A673 (cell line): ENCODE measurements at places on chromosomes 4 and X.

GRCh38 chr4:180923486-180923885 lies 1319.7 kb upstream of the TENM3 start:
- H3K36me3 ChIP-seq: no peaks in the 10 kb centered on the region
- H3K27me3 ChIP-seq: no peaks in the 10 kb centered on the region
- no peak overlapping the region for H3K4me3 ChIP-seq
- no peak overlapping the region for H3K27ac ChIP-seq
- no peak for DNase-seq

- no peaks in the 10 kb centered on the region for H3K36me3 ChIP-seq
- no peak overlapping the region for H3K27ac ChIP-seq
- no peaks in the 10 kb centered on the region for H3K4me1 ChIP-seq
- no peaks in the 10 kb centered on the region for H3K27me3 ChIP-seq
- DNase-seq: no peak
Measured at GRCh38 chr4:83335701-83336100, 1.1 kb upstream of the HPSE start.

DNA sequence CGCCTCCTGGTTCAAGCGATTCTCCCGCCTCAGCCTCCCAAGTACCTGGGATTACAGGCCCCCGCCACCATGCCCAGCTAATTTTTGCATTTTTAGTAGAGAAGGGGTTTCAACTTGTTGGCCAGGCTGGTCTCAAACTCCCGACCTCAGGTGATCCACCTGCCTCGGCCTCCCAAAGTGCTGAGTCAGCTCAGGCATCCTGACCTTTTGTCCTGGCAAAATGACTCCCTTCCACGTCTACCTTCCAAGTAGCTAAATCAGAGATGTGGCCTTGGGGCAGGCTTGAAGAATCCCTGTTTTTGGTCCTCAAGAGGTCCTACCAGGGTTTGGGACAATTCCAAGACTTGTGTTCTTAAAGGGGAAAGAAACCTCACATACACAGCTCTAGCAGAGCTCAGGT lies 12.8 kb downstream of the AFAP1 start:
- no peaks in the 10 kb centered on the region for H3K36me3 ChIP-seq
- no peaks in the 10 kb centered on the region for H3K27me3 ChIP-seq
- H3K4me3 ChIP-seq: no peak overlapping the region
- no peak overlapping the region for H3K27ac ChIP-seq

GRCh38 chr4:164888096-164888715 lies 11.2 kb downstream of the APELA start:
- no peak overlapping the region for H3K27ac ChIP-seq
- no peaks in the 10 kb centered on the region for H3K27me3 ChIP-seq
- no peaks in the 10 kb centered on the region for H3K4me1 ChIP-seq
- no peaks in the 10 kb centered on the region for H3K36me3 ChIP-seq

DNA sequence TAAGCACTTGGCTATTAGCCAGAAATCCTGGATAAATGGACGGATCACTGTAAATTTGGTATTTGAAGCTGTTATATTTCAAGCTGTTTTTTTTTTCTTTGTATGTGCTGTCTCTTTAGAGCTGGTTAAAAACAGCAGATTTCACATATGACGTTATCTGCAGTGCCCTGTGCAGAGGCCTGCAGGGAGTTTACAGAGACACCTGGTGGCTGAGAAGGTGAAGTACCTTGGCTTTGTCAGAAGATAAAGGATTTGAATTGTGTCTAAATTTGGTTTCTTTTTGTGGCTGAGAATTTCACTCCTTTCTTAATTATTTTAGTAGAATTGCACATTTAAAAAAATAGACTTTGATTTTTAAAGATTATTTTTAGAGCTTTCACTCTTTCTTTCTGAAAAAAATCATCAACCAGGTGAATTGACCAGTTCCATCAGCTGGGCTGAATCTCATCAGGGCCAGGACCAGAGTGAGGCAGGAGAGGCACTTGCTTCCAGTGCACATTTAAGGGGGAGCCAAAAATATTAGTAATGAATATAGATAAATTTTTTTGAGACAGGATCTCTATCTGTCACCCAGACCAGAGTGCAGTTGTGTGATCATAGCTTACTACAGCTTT lies 9.6 kb upstream of the CHRNA9 start:
- H3K4me3 ChIP-seq: no peak overlapping the region
- peak; percentile 87 for DNase-seq
- H3K36me3 ChIP-seq: no peaks in the 10 kb centered on the region

DNA sequence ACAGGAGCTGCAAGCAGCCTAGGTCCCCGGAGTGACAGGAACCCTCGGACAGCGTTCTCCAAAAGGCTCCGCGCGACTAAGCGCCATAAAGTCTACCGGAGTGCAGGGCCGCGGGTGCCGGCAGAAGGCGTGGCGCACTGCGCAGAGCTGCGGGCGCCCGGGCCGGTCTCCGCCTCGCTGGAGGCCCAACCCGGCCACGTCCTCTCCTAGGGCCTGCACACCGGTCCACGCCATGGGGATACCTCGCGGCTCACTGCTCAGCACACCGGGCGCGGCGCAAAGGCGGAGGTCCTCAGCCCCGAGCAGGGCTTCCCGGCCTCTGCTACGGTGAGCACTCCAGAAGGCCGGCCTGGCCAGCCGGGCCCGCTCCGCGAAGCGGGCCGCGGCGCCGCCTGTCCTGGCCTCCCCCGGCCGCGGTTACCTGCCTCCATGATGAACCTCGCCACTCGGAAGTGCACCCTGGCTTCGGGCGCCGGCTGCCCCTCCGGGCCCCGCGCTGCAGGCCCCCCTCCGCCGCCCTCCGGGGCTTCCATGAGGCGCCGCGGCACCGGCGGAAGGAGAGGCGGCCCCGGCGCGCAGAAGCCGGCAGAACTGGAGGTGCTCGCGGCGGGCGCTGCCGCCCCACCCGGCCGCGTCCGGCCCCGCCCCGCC lies at the start of gene CCNQ:
Gene CCNQ (minus strand): TSS at position 599 of the 651 bp plus-strand sequence. CDS start 66 bp downstream, at position 533.
- H3K27me3 ChIP-seq: no peaks in the 10 kb centered on the region
- peak within 1 kb of the TSS; percentile 63 for H3K4me3 ChIP-seq
- H3K4me1 ChIP-seq: no peaks in the 10 kb centered on the region
- peak; percentile 18 for DNase-seq
- H3K27ac ChIP-seq: peak within 1 kb of the TSS; percentile 64

GRCh38 chr4:133148690-133149363 lies at the start of gene PCDH10:
Gene PCDH10, plus strand, starts transcription at chr4:133149294. Its CDS starts 847 bp downstream, at chr4:133150141.
- peak; percentile 96 for DNase-seq
- H3K27ac ChIP-seq: peak within 1 kb of the TSS; percentile 4
- no peaks in the 10 kb centered on the region for H3K36me3 ChIP-seq
- peak within 1 kb of the TSS; percentile 63 for H3K4me3 ChIP-seq
- no peaks in the 10 kb centered on the region for H3K27me3 ChIP-seq
- peaks cover 4% of the 10 kb centered on the region for H3K4me1 ChIP-seq

DNA sequence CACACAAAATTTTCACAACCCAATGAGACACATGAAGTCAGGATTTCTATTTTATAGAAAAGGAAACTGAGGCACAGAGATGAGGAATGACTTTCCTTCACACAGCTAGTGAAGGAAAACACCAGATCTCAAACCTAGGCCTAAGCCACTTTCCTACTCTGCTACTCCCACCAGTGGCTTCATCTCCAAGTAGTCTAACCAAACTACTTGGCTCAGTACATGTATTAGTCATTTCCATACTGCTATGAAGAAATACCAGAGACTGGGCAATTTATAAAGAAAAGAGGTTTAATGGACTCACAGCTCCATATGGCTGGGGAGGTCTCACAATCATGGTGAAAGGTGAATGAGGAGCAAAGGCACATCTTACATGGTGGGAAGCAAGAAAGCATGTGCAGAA lies 196.6 kb downstream of the EVC2 start:
- H3K4me1 ChIP-seq: no peaks in the 10 kb centered on the region
- no peak overlapping the region for H3K4me3 ChIP-seq
- no peak overlapping the region for H3K27ac ChIP-seq
- H3K27me3 ChIP-seq: no peaks in the 10 kb centered on the region
- no peak for DNase-seq

DNA sequence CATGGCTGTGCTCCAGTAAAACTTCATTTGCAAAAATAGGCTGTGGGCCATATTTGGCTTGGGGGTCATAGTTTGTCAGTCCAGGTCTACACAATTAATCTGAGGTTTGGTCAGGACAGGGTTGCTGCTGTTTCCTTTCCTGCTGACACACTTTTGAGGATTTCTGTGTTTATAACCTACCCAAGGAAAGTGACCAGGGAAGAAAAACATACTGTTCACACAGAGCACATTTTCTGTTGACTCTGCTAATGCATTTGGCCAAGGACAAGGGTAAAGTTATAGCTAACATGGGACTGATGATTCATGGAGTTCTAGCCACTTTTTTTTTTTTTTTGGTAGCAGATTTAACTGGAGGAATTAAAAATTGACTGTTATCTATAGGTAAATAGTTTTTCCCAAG lies 43.9 kb upstream of the GEMIN8 start:
- H3K4me3 ChIP-seq: no peak overlapping the region
- DNase-seq: no peak
- no peaks in the 10 kb centered on the region for H3K4me1 ChIP-seq
- H3K27me3 ChIP-seq: peaks cover 5% of the 10 kb centered on the region

GRCh38 chr4:55793479-55793878 lies 26.1 kb upstream of the EXOC1L start:
- H3K27me3 ChIP-seq: no peaks in the 10 kb centered on the region
- no peak overlapping the region for H3K4me3 ChIP-seq
- no peak for DNase-seq

DNA sequence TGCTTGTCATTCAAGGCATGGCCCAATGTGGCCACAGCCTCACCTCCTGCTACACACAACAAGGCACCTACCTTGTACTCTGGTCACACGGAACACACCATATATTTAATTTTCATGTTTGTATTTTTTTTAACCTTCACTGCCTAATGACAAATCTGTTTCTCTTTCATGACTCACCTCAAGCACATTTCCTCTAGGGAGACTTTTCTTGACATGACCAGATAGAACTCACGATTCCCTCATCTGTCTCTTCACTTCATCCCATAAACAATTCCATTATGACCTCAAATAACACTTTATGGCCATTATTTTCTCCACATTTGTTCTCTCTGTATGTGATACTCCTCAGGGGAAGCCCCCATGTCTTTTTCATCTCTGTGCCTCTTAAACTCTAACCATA lies 11.1 kb downstream of the DRP2 start:
- H3K4me3 ChIP-seq: no peak overlapping the region
- H3K36me3 ChIP-seq: no peaks in the 10 kb centered on the region
- no peaks in the 10 kb centered on the region for H3K27me3 ChIP-seq
- DNase-seq: no peak
- H3K27ac ChIP-seq: no peak overlapping the region

DNA sequence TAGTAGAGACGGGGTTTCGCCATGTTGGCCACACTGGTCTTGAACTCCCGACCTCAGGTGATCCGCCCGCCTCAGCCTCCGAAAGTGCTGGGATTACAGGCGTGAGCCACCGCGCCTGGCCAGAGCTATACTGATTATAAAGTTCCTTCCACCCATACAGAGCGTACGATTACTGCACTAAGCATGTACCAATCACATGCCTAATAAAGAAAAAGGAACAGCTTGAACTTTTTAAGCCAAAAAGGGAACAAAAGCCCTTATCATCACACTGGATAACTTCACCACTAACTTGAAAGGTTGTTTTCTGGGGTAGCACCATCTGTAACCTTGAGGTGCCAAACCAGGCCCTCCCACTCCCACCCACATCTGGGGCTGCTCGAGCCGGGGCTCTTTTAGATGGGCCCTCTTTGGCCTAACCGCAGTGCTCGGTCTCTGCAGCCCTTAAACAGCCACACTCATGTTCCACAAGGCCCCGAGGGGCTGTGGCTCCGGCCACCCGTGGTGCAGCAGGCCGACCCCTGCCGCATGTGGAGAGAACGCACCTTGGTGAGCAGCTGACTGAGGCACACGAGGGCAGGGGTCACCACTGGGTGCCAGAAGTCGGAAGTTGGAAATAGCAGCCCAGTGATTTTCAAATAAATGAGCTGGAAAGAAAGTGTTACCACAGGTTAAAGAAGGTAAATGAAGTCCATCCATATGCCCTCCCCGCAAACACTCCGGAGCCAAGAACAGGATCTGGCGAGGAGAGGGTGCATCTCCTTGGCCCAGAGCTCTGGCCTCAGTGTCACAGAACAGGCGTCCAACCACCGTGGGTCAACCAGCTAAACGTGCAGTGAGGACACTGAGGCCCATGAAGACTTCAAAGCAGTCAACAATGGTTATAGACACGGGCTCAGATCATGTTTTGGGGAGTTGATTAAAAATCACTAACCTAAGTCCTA lies 18.4 kb downstream of the NOP14 start:
- peaks cover 81% of the 10 kb centered on the region for H3K36me3 ChIP-seq
- no peaks in the 10 kb centered on the region for H3K4me1 ChIP-seq
- no peak for DNase-seq

DNA sequence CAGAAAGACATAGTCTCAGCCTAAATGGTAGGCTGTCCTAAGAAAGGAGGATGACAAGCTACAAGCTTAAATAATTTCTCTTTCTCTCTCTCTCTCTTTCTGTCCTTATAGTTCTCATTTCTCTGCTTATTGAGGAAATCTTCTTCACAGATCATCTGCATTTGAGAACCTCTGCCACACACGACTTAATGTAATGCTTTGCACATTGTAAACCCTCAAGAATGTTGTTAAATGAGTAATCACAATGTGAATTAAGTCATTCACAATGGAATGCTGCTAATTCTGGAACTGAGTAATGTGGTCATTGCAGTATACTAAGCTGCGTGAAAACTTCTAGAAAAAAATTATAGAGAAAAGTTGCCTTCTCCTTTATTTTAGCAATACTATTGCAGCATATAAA lies 508.9 kb upstream of the FTHL17 start:
- no peaks in the 10 kb centered on the region for H3K27me3 ChIP-seq
- no peaks in the 10 kb centered on the region for H3K36me3 ChIP-seq

DNA sequence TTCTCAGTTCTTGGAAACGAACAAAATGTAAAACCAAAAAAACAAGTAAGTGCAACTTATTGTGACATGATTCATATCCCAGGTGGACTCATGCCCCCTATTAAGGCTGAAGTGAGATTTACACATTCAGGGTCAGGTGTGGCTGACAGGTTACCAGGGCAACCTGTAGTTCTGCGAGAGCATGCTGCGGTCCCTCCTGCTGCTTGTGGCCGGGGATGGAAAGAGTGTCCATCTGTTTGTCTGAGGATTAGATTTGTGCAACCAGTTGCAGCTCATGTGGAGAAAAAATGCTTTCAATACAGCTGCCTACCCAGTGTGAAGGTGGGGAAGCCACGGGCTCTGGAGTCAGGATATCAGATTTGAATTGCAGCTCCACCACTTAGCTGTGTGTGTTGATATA lies 78.8 kb downstream of the FAM184B start:
- no peaks in the 10 kb centered on the region for H3K36me3 ChIP-seq
- DNase-seq: no peak
- no peak overlapping the region for H3K27ac ChIP-seq

DNA sequence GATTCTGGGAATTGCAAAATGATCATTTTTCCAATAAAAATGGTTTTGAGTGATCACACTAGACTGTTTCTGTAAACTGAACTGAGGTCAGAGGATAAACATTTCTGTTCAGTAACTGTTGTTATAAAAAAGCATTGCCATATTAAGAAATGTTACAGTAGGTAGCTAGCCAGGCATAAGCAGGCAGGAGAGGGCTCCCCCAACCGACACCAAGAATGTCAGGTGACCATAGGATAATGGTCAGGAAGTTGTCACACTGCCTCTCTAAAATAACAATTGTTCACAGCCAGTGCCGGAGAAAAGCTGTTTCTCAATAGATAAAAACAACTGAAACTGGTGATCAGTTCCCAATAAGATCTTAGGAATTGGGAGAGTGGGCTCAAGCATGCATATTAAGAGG lies 306.2 kb upstream of the SLIT2 start:
- H3K27me3 ChIP-seq: no peaks in the 10 kb centered on the region
- no peaks in the 10 kb centered on the region for H3K36me3 ChIP-seq
- no peak overlapping the region for H3K4me3 ChIP-seq
- no peak for DNase-seq

- no peak overlapping the region for H3K27ac ChIP-seq
- no peak overlapping the region for H3K4me3 ChIP-seq
- no peaks in the 10 kb centered on the region for H3K36me3 ChIP-seq
- DNase-seq: no peak
- no peaks in the 10 kb centered on the region for H3K27me3 ChIP-seq
Measured at GRCh38 chr4:126396121-126396520, 1081.4 kb downstream of the FAT4 start.
